ACHN (cell line): ENCODE measurements at places on chromosomes 12 and 14.

DNA sequence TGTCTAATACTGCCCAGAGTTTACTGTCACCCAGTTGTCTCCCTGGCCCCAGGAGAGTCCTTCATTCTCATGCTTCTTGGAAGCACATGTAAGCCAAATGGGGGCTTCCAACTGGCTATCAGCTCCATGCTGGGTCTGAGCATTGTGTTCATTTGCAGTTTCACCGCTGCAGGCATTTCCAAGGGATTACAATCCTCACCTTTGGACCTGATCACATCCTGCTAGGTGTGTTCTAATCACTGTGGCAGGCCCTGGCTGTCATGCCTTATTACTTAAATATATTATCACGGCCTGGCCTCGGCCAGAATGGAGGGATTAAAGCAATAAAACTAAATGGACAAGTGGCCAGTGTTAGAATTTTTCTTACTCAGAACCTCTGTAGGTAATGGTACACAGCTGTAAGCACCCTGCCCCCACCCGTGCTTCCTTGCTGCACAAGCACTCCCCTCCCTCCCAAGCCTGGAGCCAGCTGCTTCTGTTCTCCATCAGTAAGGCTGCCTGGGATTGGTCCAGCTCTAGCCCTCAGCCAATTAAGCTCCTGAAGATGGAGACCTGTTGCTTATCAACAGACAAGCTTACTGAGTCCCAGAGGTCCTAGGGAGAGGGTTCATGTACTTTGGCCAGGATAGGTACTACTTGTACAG is 175.9 kb upstream of the RBM19 start:
- DNase-seq = no peak

DNA sequence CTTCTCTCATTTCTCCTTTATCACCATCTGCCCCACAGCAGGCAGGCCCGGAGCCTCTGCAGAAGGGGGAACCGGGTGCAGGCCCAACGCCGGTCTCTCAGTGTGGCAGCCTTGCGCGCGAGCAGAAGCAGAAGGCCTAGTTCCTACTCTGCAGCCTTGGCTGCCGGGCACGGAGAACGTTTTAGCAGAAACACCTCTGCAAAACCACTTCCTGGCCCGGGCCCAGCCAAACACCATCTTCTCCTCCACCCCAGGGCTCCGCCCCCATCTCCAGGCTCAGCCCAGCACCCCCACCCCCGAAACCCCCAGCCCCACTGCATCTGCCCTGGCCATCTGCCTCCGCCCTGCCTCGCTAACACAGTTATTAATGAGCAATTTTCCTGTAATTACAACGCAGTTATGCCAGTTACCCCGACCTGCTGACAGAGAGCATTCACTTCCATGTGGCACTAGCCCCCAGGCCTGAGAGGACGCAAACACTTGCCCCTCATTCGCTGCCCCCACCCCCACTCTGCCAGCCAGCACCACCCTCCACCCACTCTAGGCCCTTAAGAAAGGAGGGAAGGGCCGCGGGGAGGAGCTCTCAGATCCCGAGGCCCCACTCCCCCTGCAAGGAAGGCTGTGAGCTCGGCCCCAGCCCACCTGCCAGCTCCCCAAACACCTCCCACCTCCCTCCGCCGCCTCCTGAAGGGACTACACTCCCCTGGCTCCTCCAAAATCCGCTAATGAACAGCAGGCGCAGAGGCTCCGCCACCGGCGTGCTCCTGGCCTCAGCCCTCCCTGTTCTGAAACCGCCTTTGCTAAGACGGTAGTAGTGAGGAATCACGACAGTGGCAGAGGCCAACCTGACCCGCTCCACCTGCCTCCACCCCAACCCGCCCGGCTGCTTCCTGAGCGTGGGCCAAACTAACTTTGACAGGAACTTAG is 44.7 kb upstream of the FBRSL1 start:
- DNase-seq = no peak

DNA sequence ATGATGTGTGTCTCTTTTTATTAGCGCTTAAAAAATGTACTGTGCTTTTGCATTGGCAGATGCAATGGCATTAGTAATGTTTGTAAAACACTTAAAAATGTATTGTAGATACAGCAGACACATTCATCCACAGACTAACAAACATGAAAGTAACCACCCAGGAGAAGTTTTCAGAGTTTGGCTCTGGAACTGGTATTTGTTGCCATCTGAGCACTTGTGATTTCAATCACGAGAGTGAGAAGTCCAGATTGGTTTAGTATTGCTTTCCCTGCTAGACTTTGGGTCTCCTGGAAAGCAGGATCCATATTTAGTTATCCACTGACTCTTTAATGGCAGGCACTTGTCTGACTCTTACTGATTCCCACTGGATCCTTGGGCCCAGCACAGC is 13.2 kb downstream of the RASSF8 start:
- DNase-seq = no peak

- DNase-seq = no peak
These were observed 26.2 kb downstream of the DIO3 start for GRCh38 chr14:101587441-101587911.

- no peak for DNase-seq
These were observed 1089.5 kb downstream of the BCL11B start for GRCh38 chr14:98182393-98183055.

GRCh38 chr14:104265918-104266630 is 127.7 kb downstream of the KIF26A start:
- no peak for DNase-seq
